GM12878 (cell line): ENCODE measurements at places on chromosomes 7 and 10. TPM values are rescaled to one million over a fixed set of nuclear protein-coding genes. Genes with fewer than 3 reads are reported as not detected.

OPN4 gene
- total RNA-seq: not detected in 2 replicates

KIAA1217 gene
- 3.8 and 4.6 TPM in 2 replicates for total RNA-seq

- H3K27ac ChIP-seq: peak overlapping the region; percentile 84
- H3K36me3 ChIP-seq: no peaks in the 10 kb centered on the region
- DNase-seq: no peak
Observed at GRCh38 chr7:91941450-91941849, 788 bp downstream of the AKAP9 start.

GRCh38 chr10:88791924-88792323 lies 10.6 kb upstream of the LIPM start:
- peak; percentile 17 for DNase-seq
- no peak overlapping the region for H3K4me3 ChIP-seq
- no peaks in the 10 kb centered on the region for H3K27me3 ChIP-seq
- H3K36me3 ChIP-seq: no peaks in the 10 kb centered on the region
- H3K27ac ChIP-seq: no peak overlapping the region

DNA sequence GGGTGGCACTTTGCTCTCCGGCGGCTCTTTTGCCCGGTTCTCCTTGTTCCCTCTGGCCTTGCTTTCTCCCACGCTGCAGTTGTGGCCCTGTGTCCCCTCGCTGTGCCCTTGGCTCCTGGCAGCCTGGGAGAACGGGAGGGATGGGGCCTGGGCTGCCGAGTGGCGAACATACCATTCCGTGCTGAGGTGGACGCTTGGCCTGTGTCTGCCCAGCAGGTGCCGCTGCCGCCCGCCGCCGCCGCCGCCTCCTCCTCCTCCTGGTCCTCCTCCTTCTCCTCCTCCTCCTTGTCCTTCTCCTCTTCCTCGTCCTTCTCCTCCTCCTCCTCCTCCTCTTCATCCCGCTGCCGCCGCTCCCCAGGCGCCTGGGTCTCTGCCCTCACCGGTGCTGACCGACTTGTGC lies 36.0 kb downstream of the AGAP3 start:
- no peaks in the 10 kb centered on the region for H3K4me1 ChIP-seq
- H3K4me3 ChIP-seq: no peak overlapping the region
- DNase-seq: no peak
- peaks cover 9% of the 10 kb centered on the region; the same call in 1 of the 2 replicates for H3K36me3 ChIP-seq
- H3K27me3 ChIP-seq: no peaks in the 10 kb centered on the region
